ENCODE measurements at places on chromosomes 3 and 15.
A peak's percentile ranks its signal among the peaks of the same experiment; 100 is the strongest.

DNA sequence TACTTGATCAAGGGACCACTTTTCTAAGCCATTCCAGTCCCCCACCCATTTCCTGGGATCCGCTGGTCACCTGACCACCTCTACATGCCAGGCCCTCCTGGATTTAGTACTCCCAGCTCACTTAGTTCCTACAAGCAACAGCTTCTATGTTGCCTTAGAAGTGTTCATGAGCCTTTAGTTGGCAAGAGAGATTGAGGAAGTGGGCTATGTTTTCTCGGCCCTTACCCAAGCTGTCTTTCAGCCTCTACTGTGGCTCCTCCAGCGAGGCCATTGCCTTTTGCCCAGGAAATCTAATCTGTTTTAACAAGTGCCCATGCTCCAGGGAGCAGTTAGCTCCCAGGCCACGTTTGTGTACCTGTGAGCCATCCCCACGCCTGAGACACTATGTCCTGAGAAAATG lies 4.5 kb upstream of the PRKAR2A start:
- no peak for DNase-seq

- no peak for DNase-seq
Observed at GRCh38 chr3:88572450-88572849, 422.7 kb downstream of the C3orf38 start.

DNA sequence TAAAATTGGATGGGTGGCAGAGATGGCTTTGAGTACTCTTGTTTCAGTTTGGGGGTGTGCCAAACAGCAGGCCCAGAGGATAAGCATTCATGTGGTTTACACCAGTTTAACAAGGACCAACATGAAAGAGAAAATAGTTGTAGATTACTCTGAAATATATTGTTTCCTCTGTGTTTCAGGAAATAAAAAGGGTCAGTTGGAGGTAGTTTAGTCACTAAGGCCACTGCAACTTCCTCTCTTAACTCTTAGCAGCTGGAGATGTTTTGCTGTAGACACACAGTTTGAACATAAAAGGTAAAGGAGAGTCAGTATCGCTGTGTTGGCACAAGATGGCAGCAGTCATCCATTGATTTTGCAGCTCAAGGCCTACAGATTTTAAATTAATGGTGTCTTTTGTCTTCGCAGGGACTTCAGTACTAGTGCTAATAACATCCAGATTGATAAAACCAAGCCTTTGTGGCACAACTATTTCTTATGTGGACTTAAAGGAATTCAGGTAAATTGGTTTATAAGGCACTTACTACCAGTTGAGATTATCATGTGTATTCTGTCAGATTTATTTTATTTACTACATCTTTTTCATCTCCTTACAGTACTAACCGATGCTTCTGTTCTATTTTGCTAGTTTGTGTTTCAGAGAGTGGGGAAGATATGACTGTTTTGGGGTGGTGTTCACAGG lies 65.5 kb downstream of the GALK2 start:
- peak; percentile 56 for DNase-seq

DNA sequence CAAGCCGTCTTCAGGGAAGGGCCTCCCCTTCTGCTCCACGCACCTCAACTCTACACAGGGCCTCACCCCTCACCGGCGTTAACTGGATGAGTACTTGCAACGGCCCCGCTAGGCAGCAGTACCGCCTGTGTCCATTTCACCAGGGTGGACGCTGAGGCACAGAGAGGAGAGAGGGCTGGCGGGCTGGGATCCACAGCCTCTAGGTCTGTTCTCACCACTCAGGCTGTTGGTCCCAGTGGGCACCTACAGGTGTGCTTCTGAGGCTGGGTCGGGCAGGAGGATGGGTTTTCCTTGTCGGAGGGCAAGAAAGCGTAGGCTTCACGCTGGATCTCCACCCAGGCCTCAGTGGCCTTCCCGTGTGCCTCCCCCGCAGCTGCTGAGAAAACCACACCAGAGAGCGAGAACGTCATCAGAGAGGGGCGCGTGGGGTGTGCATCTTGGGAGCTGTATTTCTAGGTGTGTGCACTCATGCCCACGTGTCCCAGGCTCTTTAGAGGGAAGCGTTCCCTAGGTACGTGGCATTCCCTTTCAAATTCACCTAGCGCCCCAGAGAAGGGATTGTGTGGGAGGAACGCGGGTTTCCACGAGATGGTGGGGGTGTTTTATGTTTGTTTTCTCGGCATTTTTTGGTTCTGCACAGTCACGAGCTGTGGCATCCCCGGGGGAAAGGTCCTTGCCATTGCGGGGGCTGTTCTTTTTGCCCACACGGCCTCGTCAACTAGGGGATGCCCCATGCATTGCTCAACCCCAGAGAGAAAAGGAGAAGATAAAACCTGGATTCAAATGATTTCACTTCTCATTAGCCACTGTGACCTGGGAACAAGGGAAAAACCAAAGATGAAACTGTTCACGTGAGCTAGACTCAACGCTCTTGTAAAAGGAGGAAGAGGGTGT lies 67.7 kb downstream of the MGLL start:
- peak; percentile 24 for DNase-seq

DNA sequence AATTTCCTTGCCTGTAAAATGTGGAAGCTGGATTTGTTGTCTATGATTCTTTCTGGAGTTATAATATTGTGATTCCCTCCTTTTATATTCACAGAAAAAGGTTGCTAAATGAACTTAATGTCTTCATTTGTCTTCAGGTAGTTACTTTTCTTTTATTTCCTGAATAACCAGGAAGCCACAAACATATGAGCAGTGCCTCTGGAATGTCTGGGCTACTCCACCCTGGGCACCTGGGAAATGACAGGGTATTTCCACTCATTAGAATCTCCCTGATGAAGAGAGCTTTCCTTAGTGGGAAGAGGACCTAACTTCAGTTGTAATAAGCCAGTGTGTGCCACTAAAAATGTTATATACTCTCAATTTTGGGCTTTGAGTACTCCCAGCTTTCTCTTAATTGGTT lies 3.8 kb upstream of the SLMAP start:
- peak; percentile 69 for DNase-seq

DNA sequence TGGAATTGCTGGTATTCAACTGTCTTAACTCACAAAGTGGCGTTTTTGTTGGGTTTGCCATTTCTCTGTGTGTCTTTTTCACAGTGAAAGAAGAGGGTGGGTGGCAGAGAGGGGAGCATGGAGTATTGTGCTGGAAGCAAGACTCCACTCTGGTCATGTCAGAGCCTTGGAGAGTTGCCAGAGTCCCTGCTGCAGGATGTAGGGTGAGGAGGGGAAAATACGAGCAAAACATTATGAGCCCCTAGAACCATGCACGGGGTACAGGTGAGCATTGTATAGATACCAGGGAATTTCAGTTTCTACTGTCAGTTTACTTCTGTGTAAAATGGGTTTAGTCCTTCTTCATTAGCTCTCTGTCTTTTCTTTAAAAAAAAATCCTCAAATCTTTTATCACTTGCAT lies 249.9 kb downstream of the CACNA2D3 start:
- DNase-seq = no peak

DNA sequence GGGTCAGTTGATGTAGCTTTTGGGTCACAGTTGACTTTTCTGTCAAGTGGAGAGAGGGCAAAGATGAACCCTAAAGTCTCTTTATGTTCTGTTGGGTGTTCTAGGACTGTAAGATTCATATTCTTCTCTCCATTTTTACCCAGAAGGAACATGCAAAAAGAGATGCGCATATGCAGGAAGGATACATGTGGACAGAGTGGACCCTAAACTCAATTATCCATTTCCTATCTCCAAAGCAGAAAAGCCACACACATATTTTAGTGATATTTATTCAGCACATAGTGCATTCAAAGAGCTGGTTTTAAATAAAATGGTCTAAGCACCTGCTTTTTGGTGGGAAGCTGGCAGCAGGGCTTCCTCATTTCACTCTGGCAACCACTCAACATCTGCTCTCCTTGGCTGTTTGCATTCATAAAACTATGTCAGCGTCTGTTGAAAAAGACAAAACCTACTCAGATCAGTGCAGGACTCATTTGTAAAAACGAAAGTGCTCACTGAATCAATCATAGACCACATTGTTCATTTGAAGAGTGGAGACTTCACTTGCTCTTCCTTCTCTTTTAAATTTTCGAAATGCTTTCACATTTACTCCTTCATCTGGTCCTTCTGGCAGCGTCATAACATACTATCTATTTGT lies 96.6 kb downstream of the SEMA6D start:
- no peak for DNase-seq

DNA sequence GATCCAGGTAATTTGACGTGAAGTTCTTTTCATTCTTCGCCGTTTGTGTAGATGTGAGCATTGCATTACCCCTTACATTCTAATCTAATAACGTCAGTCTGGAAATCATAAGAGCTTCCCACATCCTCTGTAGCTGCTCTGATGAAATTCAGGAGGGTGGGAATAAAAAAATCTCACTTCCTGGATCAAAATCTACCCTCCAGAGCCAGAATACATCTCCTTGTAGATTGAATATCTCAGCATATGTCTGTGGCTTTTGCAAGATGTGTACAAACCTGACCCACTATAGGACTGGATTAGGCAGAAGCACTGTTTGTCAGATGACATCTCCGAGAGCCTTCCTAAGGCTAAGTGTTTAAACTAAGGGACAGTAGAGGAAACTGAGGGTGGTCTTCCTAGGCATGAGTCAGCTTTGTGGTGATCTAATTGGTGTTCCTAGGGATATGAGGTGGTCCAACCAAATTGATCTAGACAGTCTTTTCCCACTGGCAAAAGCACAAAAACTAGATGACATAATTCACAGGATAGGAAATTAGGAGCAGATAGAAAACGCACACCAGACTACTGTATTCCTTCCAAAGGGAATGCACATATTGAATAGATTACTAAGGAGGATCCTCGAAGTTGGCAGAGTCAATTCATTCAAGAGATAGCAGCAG lies 216.3 kb upstream of the LRTM1 start:
- no peak for DNase-seq
